ENCODE measurements at places on chromosomes 5 and 9. TPM values are rescaled to one million over a fixed set of nuclear protein-coding genes. Genes with fewer than 3 reads are reported as not detected.
A peak's percentile ranks its signal among the peaks of the same experiment; 100 is the strongest.

GRCh38 chr5:111667128-111667736 is 89.8 kb downstream of the NREP start:
- H3K36me3 ChIP-seq: no peaks in the 10 kb centered on the region
- no peaks in the 10 kb centered on the region for H3K4me1 ChIP-seq
- no peak for DNase-seq
- H3K27me3 ChIP-seq: no peaks in the 10 kb centered on the region
- H3K4me3 ChIP-seq: no peak overlapping the region
- H3K27ac ChIP-seq: no peak overlapping the region

DNA sequence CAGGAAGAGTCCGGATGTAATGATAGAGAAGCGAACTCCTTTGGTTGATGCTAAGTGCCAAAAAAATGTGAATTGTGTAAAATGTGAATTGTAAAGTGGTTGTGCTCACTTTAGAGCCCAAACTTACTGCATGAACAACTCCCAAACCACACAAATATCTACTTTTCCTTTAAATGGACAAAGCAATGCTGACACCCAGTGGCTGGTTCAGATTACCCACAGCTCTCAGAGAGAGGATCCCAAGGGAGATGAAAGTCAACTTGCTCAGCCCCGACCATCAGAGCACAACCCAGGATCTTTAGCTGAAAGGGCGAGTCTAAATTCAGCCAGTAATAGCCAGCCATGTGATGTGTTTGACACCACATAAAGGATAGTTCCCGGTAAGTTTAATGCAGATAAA is 133.7 kb downstream of the NMUR2 start:
- H3K27ac ChIP-seq: no peak overlapping the region
- H3K27me3 ChIP-seq: no peaks in the 10 kb centered on the region
- H3K36me3 ChIP-seq: no peaks in the 10 kb centered on the region
- no peak overlapping the region for H3K4me3 ChIP-seq
- DNase-seq: no peak

The ITGA1 gene
- total RNA-seq: 42.7 TPM

- no peak for DNase-seq
- peaks cover 5% of the 10 kb centered on the region for H3K4me1 ChIP-seq
- no peak overlapping the region for H3K4me3 ChIP-seq
- no peaks in the 10 kb centered on the region for H3K27me3 ChIP-seq
- no peaks in the 10 kb centered on the region for H3K36me3 ChIP-seq
Measured at GRCh38 chr9:136759001-136759400, 958 bp upstream of the LCN8 start.

DNA sequence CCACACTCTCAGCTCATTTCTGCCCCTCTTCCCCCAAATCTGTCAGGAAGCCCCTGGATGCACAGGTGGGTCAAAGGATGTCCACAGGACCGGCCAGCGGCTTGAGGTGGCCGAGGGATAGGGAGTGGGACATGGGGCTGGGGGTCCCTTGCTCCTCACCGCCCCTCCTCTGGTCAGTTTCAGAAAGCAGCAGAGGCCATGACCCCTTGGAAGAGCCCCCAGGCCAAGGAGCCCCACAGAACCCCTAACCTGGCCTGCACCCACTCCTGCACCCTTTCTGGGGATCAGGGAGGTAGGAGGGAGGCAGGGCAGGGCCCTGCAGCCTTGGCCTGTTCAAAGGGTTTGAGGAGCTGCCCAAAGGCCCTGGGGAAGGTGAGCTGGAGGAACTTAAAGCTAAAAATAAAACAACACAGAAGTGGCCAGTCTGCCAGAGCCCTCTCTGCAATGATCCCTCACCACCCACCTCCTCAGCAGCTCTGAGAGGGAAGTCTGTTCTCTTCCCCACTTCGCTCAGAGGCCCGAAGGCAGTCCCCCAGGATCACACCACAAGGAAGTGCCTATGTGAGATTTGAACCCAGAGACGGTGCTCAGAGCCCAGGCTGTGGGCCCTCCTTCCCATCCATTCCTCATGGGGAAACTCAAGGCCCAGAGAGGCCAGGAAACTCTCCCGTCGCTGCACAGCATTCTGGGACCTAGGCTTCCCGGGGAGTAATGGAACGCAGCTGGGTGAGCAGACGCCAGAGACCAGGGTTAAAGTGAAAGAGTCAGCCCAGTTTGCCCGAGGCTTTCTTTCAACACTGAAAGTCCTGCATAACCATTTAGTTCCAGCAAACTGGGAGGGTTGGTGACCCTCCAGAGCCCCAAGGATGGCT is 910 bp downstream of the ENG start:
- peak overlapping the region; percentile 69 for H3K4me3 ChIP-seq
- peak overlapping the region; percentile 88 for H3K27ac ChIP-seq
- no peak for DNase-seq
- peaks cover 53% of the 10 kb centered on the region for H3K4me1 ChIP-seq

DNA sequence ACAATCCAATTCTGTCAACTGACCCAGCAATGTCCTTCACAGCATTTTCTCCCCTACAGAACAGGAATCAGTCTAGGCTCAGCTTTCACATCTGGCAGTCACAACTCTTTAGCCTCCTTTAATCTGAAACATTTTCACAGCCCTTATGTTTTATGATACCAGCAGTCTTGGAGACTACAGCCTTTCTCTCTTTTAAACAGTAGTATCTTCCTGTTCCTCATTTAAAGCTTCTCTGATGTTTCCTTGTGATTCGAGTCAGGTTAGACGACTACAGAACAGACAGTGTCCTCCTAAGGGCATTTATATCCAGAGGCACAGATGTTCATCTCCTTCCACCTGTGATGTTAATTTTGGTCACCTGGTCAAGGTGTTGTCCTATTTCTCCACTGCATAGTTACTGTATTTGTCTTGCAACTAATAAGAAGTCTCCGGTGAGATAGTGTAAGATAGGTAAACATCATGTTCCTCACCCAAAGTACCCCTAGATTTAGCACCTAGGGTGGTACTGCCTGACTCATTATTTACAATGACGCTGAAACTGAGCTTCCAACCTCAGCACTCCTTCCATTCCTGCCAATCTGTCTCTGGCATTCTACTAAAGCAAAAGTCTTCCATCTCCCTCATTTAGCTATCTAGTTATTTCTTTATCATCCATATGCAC is 20.7 kb downstream of the TTC39B start:
- no peaks in the 10 kb centered on the region for H3K27me3 ChIP-seq
- no peak overlapping the region for H3K4me3 ChIP-seq
- H3K36me3 ChIP-seq: no peaks in the 10 kb centered on the region
- DNase-seq: no peak

The THG1L gene
- 10.3 TPM for total RNA-seq

- H3K4me1 ChIP-seq: no peaks in the 10 kb centered on the region
- DNase-seq: no peak
- H3K27me3 ChIP-seq: no peaks in the 10 kb centered on the region
- no peaks in the 10 kb centered on the region for H3K36me3 ChIP-seq
- no peak overlapping the region for H3K27ac ChIP-seq
- no peak overlapping the region for H3K4me3 ChIP-seq
Measured at GRCh38 chr5:2266641-2267240, 384.0 kb upstream of the IRX4 start.

GRCh38 chr9:15086156-15086763 is 176.0 kb upstream of the FREM1 start:
- H3K27me3 ChIP-seq: no peaks in the 10 kb centered on the region
- H3K4me1 ChIP-seq: no peaks in the 10 kb centered on the region
- H3K4me3 ChIP-seq: no peak overlapping the region
- DNase-seq: no peak

GRCh38 chr9:137069508-137070091 is 757 bp downstream of the SAPCD2 start:
- no peak for DNase-seq
- no peak overlapping the region for H3K4me3 ChIP-seq

The HBEGF gene
- 16.2 TPM for total RNA-seq

DNA sequence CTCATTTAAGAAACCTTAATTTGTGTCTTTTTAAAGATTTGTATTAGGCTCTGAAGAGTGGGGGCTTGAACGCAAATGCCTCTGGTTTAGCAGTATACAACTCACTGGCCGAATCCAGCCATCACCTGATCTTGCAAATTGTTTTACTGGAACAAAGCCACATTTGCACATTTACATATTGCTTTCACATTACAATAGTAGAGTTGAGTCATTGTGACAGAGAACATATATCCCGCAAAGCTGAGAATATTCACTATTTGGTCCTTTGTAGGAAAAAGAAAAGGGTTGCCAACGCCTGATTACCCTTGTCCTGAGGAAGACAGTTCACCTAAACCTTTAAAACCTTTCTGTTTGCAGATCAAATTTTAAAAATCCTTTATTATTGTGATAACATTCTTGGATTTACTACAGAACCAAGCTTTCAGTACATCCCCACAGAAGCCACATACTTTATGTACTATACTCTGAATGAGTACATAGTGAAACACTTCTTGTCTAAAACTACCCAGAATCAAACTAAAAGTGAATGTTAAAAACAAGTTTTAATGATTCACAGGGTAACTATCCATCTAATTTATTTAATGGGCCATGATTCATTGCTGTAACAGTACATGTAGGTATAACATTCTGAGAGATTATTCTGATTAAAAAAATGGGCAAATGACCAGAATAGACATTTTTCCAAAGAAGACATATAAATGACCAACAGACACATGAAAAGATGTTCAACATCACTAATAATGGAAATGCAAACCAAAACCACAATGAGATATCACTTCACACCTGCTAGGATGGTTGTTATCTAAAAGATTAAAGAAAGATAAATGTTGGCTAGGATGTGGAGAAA is 161.0 kb downstream of the SLC25A46 start:
- no peaks in the 10 kb centered on the region for H3K36me3 ChIP-seq
- DNase-seq: no peak
- no peak overlapping the region for H3K4me3 ChIP-seq

DNA sequence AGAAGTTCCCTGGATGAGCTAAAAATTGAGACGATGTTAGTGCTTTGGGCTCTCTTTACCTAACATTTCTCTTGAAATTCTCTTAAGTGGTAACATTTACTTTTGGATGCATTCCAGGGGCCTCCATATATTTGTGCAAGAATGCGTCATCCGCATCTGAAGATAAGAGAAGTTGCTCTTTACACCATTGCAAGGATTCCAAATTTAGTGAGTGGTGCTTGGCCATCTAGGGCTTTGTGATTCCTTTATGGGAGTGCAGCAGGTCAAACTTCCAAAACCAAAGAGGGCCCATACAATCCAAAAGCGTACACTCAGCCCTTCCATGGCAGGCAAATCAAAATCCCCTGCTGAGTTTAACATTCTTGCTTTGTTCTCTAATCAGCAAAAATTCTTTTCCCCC is 102.0 kb upstream of the DMAC1 start:
- no peaks in the 10 kb centered on the region for H3K36me3 ChIP-seq
- H3K4me3 ChIP-seq: no peak overlapping the region
- H3K27me3 ChIP-seq: no peaks in the 10 kb centered on the region

- H3K36me3 ChIP-seq: no peaks in the 10 kb centered on the region
- peaks cover 6% of the 10 kb centered on the region for H3K4me1 ChIP-seq
- DNase-seq: no peak
- no peak overlapping the region for H3K4me3 ChIP-seq
- no peaks in the 10 kb centered on the region for H3K27me3 ChIP-seq
- H3K27ac ChIP-seq: peak overlapping the region; percentile 39
Measured at GRCh38 chr5:141825791-141826560, 52.2 kb downstream of the PCDH1 start.

DNA sequence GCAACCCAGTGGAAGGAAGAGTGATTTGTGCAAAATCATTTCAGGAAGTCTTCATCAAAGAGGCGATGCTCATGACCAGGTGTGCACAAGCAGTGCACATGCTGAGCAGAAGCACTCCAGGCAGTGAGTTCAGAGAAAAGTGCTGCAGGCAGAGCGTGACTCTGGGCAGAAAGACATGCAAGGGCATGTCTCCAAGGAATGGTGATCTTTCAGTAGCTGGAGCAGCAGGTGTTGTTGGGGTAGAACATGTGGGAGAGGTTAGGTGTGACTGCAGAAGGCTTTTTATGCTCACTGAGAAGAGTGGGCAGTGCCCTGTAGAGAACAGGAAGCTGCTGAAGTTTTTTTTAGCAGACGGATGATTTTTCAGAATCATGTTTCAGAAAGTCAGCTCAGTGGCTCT is 545.4 kb upstream of the TLE4 start:
- H3K27ac ChIP-seq: no peak overlapping the region
- DNase-seq: no peak
- H3K27me3 ChIP-seq: no peaks in the 10 kb centered on the region

The TMEM267 gene
- total RNA-seq: 12.8 TPM

The SLC6A7 gene
- 0.25 TPM for total RNA-seq
